Hippocampal formation (tissue), 2 donors: ENCODE measurements at places on chromosomes 5 and 9.

DNA sequence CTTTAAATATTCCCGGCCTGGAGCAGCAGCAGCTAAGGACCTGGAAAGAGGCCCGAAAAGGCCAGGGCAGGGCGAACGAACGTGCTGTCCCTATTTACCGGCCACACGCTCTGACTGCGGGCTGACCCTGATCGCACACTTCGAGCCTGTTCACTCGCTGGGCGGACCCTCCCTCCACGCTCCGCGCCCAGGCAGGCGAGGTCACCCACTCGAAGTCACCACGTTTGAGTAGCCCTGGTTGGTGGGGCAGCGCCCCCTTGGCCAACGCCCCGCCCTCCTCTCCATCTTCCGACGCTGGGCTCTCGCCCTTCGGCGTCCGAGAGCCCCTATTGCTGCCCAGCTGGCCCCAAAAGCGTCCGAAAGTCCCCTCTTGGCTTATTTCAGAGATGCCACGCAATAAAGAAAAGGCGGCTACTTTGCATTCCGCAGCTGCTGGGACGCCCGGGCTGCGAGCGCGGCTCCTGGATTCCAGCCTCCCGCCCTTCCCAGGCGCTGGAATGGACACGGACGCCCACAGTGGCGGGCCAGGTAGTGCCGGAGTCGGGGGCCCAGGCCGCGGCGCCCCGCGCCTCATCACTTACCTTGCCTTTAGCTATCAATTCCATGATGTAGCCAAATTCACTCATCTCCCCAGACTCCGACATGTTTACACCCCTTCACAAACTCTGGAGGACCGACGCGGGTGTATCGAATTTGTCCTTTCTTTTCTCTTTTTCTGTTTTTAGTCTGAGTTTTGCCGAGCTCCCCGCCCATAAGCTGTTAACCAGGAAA is 9.9 kb upstream of the TRIM36 start:
- no peak for DNase-seq

DNA sequence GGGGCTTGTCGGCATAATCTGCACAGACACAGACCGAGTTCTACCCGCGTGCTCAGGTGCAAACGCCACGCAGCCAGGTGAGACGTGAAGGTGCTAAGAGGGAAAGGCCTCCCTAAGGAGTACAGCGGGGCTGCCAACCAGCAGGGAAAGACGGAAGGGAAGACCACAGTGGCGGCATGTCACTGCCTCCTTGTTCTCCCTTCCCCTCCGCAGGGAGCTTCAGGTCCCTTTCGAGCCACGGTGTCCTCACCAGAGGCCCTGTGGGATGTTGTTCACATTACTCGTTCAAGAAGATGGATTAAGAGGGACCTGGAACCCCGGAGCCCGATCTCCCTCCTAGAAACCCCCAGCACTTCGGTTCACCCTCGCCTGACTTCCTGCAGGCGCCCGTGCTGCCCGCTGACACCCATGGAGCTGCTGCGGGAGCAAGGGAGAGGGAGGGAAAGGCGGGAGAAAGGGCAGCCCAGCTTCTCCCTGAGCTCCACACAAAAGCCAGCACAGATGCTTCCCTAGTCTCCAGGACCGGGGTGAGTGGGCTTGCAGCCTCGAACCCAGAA is 686 bp downstream of the BRD9 start:
- no peak for DNase-seq

DNA sequence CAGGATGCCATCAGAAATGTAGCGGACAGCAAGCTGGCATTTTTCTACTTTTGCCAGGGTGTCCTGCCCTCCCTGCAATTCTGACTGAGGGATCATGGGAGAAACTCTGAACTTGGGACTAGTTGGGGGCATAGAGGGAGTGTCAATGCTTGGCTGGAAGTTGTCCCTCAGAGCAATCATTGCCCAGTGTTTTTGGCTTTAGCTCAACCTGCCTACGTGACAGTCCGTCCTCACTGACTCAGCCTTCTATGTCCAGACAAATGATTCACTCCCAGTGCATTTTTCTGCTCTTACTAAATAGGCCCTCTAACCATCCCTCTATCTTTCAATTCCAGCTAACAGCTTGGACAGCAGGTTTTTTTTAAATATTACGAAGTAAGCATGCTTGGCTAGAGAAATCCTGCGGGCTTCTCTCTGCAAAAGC is 627.4 kb downstream of the TLR4 start:
- DNase-seq: no peak

GRCh38 chr9:109934136-109934856 is 154.3 kb downstream of the PALM2AKAP2 start:
- DNase-seq: no peak

DNA sequence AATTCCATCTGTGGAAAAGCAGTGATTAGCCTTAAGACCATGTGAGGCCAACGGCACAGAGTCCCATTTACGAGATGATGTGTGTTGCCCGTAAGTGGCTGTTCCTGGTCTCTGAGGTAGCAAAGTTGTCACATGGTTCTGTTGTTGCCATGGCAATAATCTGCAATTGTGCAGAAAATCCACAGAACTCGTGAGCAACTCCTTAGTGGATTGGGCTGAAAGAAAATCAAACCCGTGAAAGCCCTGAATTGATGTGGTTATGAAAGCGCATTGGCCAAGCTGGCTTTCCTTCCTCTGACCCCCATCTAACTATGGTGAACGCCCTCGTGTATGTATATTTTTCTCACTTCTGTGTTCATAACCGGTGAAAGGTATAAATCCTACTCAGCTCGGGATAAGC is 614.7 kb downstream of the EBF1 start:
- no peak for DNase-seq

GRCh38 chr9:1048811-1049210 is 1.3 kb upstream of the DMRT2 start:
- no peak for DNase-seq

- DNase-seq: no peak
Observed at GRCh38 chr5:148452499-148453193, 68.9 kb downstream of the FBXO38 start.

- DNase-seq: no peak
Observed at GRCh38 chr5:2514484-2514883, 237.0 kb downstream of the IRX2 start.

GRCh38 chr5:150144246-150144801 is 11.3 kb downstream of the PDGFRB start:
- DNase-seq: no peak

- no peak for DNase-seq
Observed at GRCh38 chr9:76725011-76725546, 39.2 kb upstream of the PCA3 start.

GRCh38 chr5:116265471-116265870 is 180.6 kb downstream of the COMMD10 start:
- no peak for DNase-seq
